ENCODE measurements at places on chromosomes 13 and 19.

GRCh38 chr13:114264886-114265611 is 16.4 kb upstream of the UPF3A start:
- no peak for DNase-seq

- no peak for DNase-seq
These were observed 987 bp downstream of the PNMA8A start for GRCh38 chr19:46470376-46470775.

DNA sequence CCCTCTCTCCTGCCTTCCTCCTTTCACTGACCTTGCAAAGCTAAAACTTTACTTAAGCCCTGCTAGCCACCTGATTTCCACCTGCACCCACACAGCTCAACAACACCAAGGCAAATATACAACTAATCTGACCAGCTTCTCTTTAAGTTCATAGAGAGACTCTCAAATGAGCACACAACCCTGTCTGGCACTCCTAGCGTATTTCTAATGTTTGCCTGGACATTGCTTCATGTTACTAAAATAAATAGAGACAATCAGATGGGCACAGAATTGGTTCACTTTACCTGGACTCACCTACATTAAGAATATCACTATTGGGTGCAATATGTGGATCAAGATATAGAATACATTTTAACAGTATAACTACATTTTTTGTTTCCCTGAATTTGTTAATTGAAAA is 33.2 kb upstream of the RXFP2 start:
- no peak for DNase-seq

GRCh38 chr13:22287343-22287920 is 616.6 kb downstream of the FGF9 start:
- no peak for DNase-seq

- DNase-seq, result no peak
These were observed 3.9 kb upstream of the PLPP2 start for GRCh38 chr19:294946-295686.

- DNase-seq, result no peak
These were observed 6.6 kb upstream of the CYP4F3 start for GRCh38 chr19:15634105-15634504.

DNA sequence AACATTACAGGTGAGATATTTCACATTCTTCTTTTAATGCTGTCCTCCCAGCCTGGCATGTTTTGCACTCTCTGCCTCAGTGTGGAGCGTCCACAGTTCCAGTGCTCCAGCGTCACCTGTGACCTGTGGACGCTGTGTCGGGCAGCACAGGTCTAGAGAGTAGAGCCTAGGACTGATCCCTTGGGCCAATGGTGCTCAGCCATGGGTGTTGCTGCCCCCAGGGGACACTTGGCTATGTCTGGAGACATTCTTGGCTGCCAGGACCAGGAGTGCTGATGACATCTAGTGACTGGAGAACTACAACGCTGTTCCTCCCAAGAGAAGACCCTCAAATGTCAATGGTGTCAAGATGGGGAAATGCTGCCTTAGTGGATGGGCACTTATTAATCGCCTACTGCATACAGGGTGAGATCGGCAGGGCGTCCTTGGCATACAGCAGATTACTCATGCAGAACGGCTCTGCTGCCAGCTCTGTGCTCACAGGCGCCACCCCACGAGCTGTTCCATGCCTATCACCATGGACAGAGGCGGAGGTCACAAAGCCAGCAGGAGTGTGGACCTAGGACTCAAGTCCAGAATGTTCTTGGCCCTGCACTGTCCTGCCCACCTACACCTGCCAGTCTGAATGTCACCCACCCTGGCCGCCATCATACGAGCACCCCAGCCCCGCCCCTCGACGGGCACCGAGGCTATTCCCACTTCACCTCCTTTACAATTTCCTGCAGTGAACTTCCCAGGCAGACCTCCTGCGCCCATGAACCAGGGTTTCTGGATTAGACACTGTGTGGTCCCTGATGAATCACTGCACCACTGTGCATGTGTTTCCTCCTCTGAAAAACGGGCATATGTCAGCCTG is 13.9 kb upstream of the MADCAM1 start:
- DNase-seq, result peak; percentile 33

- no peak for DNase-seq
These were observed 9.9 kb upstream of the RCBTB2 start for GRCh38 chr13:48542581-48543341.

GRCh38 chr19:41089959-41090358 is 1.7 kb downstream of the CYP2A13 start:
- DNase-seq, result no peak

DNA sequence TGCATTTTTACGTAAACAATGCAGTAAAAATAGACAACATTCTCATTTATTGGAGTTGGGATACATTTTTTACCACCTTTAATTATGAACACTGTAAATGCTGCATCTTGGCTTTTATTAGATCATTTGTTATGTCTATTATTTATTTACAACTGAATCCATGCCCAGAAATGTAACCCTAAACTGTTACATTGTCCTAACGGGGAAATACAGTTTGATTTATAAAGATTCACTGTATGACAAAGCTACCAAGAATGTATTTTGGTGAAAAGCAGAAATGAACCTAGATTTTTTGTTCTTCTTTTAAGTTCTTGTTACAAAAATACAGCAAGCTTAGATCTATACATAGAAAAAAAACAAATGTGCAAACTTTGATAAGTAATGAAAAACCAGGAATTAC is 1.1 kb downstream of the METTL21C start:
- DNase-seq, result no peak

DNA sequence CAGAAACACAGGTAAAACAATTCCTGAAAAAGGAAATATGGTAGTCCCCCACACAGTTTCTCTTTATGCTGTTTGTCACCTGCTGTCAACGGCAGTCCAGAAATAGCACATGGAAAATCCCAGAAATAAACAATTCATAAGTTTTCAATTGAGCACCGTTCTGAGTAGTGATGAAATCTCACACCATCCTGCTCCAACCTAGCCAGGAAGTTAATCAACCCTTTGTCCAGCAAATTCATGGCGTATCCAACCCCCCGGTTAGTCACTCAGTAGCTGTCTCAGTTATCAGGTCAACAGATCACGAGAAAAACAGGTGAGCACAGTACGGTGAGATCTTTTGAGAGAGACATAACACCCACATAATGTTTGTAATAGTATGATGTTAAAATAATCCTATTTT is 74.2 kb downstream of the TUBGCP3 start:
- DNase-seq, result no peak

GRCh38 chr19:36049080-36049698 is 4.9 kb downstream of the THAP8 start:
- peak; percentile 80 for DNase-seq
